ENCODE measurements at places on chromosomes 12 and 14. TPM values are rescaled to one million over a fixed set of nuclear protein-coding genes. Genes with fewer than 3 reads are reported as not detected.

Gene ADGRD1
- total RNA-seq = not detected

Gene ATL1
- 6.0 TPM for total RNA-seq

Gene RNASE4
- total RNA-seq = 20.0 TPM

Gene ERG28
- 5.1 TPM for total RNA-seq

Gene LRRC10
- total RNA-seq = not detected

Gene IL25
- not detected for total RNA-seq

Gene BIN2
- under 0.01 TPM for total RNA-seq

Gene AQP2
- not detected for total RNA-seq

Gene SRRM4
- under 0.01 TPM for total RNA-seq

Gene CLEC6A
- total RNA-seq = not detected

Gene ATF7
- 13.7 TPM for total RNA-seq

Gene GPHB5
- not detected for total RNA-seq

Gene PHC1
- total RNA-seq = 43.5 TPM

Gene TMEM52B
- total RNA-seq = 1.5 TPM

Gene HHIPL1
- 7.5 TPM for total RNA-seq

Gene P2RX2
- not detected for total RNA-seq

Gene RERGL
- total RNA-seq = not detected

Gene DNM1L
- total RNA-seq = 91.0 TPM

Gene HECTD1
- total RNA-seq = 235 TPM

Gene NOVA1
- total RNA-seq = not detected

Gene DTD2
- 45.5 TPM for total RNA-seq

Gene CSRP2
- total RNA-seq = 47.9 TPM

Gene HOXC6
- total RNA-seq = 1.2 TPM

Gene CLEC4D
- not detected for total RNA-seq

Gene PTPRO
- total RNA-seq = not detected

Gene OTUB2
- total RNA-seq = 1.2 TPM

Gene KRT73
- total RNA-seq = not detected

All from placental epithelial cell (primary cell).